GM12891 (cell line): ENCODE measurements at places on chromosomes 11 and 22.

DNA sequence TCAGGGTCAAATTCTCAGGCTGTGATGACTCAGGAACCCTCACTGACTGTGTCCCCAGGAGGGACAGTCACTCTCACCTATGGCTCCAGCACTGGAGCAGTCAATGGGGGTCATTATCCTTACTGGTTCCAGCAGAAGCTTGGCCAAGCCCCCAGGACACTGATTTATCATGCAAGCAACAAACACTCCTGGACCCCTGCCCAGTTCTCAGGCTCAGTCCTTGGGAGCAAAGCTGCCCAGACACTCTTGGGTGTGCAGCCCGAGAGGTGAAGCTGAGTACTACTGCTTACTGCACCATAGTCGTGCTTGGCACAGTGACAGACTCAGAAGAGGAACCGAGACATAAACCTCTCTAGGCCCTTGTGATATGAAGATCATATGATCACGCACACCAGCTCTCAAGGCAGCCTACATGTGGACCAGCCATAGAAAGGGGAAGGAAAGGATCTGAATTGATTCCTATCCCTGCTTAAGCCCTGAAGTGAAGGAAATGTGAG, 58.2 kb downstream of the ZNF280B start:
- peak; percentile 54 for DNase-seq

DNA sequence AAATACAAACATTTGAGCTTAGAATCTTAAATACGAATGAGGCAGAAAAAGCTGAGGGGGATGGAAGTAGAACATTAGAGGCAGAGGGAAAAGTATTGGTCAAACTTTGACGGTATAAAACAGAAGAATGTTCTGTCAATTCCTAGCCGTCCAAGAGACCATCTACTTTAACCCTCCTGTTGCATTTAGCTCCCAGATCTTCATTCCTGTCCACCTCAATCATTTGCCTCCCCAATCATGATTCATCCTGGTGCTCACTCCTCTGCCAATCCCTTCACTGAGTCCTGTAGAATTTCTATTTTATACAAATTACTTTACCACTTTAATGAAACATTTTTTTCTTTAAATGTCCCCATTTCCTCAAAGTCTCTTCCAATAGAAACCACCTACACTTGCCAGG, 28.2 kb downstream of the C2CD3 start:
- no peak for DNase-seq

- DNase-seq: no peak
These were observed 5.0 kb downstream of the OOSP3 start for GRCh38 chr11:59883597-59883996.

DNA sequence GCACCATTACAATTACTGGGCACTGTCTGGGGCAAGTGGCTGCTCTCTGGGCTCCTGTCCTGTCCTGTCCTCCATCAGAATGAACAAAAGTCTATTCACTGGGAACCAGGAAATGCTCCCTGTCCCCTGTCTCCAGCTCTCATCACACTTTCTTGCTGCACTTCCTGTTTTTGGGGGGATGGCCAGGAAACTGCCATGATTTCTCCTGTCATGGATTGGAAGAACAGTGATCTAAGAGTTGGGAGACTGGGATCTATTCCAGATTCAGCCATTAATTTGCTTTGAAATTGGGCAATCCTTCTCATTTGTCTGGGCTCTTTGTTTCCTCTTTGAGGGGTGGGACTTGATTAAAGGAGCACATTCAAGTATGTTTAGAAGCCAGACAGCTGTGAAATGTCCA, 61.4 kb upstream of the KIRREL3 start:
- DNase-seq: no peak

DNA sequence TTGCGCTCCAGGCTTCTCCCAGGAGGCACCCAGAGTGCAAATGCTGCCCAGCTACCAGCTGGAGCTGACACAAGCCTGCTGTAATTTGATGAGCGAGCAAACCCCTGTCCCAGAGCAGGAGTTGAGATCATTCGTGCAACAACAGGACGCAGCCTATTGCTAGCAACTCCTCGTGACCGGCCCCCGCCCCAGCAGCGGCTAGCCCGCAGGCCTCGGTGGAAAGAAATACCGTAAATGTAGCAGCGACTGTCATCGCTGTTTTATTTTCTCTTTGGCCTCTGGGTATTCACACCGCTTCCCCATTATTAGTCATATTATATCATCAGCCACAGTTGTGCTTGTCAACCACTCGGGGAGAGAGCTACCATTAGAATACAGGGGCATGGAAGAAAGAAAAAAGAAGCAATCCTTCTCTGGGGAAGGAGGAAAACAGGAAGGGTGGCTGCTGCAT, 59.2 kb upstream of the ATXN10 start:
- no peak for DNase-seq
